ENCODE measurements at places on chromosomes 4 and X.

GRCh38 chrX:126394681-126395080 is 157.9 kb downstream of the DCAF12L1 start:
- DNase-seq: no peak

- DNase-seq: peak; percentile 6
Observed at GRCh38 chrX:57453901-57454300, 137.9 kb upstream of the ZXDB start.

DNA sequence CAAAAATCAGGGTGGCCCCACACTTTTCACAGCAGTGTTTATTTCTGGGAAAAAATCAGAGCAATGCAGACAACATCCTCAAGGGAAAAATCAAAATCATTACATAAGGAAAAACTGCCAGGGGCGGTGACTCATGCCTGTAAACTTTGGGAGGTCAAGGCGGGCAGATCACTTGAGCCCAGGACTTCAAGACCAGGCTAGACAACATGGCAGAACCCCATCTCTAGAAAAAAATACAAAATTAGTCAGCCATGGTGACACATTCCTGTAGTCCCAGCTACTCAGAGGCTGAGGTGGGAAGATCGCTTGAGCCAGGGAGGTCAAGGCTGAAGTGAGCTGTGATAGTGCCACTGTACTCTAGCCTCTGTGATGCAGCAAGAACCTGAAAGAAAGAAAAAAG is 102.8 kb downstream of the NAF1 start:
- DNase-seq: no peak

- no peak for DNase-seq
Observed at GRCh38 chrX:154417157-154417556, 5.8 kb downstream of the TAFAZZIN start.

GRCh38 chr4:100989401-100989800 is 357.9 kb downstream of the PPP3CA start:
- no peak for DNase-seq

- peak; percentile 46 for DNase-seq
Observed at GRCh38 chr4:148445071-148445859, 3.1 kb upstream of the NR3C2 start.

DNA sequence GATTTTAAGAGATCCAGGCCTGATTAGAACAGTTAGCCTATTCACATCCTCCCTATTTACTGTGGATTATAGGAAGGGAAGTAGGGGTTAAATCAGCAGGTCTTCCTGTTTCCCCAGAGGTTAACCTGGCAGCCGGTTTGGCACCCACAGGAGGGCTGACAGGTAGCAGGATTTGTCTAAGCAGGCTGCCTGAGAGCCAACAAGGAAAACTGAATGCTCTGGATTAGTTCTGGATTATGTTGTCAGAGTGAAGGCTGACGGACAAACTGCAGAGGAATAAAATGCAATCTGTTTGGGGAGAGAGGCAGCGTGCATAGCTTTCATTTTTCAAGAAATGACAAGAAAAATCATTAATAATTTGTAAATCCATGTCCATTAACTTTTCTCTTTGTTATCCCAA is 397.1 kb upstream of the FAM241A start:
- no peak for DNase-seq

GRCh38 chrX:15761564-15762191 is 23.6 kb downstream of the CA5B start:
- peak; percentile 15 for DNase-seq

- no peak for DNase-seq
Observed at GRCh38 chr4:127759228-127759820, 22.8 kb upstream of the HSPA4L start.

DNA sequence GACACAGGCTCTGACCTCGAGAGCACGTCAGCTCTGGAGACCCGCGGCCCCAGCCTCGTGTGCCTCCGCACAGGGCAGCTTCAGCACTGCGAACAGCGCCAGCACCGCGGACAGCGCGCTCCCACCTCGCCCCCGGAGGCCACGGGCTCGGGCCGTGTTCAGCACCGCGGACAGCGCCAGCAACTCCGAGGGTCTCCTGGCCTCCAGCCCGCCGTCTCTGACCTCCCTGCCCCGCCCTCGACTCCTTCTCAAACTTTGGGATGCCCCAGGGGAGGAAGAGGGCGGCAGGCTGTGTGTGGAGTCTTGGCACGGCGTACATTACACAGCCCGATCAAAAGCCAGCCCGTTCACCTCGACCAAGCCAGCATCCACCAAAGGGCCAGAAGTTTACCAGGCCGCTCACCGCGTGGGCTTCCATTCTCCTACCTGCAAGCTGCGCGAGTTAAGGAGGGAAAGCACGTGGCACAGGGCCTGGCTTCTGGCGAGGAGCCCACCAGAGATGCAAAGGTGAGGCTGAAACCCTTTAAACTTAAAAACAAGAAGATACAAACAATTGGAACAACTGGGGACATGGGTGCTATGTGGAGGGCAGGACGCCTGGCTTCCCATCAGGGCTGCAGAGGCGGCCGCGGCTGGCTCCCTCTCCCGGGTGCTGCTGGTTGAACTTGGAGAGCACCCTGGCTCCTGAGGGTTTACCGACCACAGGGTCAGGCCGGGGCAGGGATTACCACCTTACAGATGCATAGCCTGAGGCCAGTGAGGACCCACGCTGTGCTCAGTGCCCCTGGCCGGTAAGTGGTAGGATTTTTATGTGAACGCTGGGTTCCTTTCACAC is 4.5 kb upstream of the NKX1-1 start:
- DNase-seq: peak; percentile 34

GRCh38 chrX:150769408-150769807 is 76.2 kb downstream of the MTMR1 start:
- no peak for DNase-seq

DNA sequence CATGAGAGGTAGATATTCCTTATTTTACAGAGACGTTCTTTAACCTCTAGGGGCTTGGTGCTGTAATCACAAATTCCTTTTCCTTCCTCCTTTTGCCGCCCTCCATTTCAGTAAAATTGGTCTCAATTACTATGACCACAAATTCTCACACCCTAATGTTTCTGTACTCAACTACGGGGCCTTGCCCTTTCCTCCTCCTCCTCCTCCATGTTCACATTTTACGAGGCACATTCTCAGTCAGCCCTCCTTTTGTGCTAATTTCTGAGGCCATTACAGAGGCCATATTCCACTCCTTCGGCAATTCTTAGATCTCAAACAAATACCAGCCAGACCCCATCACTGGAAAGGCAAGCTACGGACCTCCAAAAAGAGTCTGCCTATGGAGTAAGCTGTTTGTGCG is 92.1 kb downstream of the SH3KBP1 start:
- DNase-seq: no peak

DNA sequence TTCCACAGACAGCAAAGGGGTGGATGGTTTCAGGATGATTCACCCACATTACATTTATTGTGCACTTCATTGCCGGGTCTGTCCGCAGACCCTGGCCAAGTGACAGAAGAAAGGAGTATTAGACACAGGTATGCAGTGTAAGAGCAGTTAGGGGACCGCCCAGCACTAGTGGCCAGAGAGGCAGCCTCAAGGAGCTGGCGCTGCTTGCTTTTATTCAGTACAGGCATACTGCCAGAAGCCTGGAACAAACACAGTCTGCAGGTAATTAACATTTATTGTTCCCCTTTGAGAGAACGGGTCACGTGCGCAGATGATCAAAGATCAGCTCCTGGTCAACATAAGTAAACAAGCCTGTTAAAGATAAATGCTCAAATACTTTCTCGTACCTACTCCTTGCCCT is 1639.0 kb upstream of the IGFBP7 start:
- no peak for DNase-seq

DNA sequence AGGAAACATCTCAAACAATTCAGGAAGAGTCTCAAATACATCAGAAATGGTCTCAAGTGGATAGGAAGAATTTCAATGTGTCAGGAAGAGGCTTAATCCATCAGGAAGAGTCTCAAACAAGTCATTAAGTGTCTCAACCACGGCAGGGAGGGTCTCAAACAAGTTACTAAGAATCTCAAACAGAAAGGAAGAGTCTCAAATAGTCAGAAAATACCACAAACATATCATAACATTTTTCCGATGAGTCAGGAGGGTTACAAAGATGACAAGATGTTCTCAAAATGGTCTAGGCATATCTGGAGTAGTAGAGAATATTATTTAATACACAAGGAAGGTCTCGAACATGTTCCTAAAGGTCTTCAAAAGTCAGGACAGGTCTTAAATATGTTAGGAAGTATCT is 109.3 kb upstream of the USP9X start:
- DNase-seq: no peak

GRCh38 chr4:167784826-167785225 is 307.5 kb upstream of the ANXA10 start:
- no peak for DNase-seq

DNA sequence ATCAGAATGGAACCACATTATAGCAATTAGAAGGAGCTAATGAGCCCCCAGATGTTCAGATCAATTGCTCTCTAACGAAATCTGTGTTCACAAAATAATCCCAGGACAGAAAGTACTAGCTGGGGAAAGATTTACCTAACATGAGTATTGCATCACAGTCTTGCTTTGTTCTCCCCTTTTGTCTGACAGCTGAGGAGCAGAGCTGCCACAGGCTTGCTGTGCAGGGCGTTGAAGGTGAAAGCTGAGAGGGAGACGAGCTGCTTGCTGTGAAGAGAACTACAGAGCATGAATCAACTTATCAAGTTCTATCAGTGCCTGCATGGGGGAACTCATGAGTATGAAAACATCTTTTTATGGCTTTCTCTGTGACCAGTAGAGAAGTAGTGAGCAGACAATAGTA is 441.2 kb downstream of the CENPC start:
- DNase-seq: no peak

DNA sequence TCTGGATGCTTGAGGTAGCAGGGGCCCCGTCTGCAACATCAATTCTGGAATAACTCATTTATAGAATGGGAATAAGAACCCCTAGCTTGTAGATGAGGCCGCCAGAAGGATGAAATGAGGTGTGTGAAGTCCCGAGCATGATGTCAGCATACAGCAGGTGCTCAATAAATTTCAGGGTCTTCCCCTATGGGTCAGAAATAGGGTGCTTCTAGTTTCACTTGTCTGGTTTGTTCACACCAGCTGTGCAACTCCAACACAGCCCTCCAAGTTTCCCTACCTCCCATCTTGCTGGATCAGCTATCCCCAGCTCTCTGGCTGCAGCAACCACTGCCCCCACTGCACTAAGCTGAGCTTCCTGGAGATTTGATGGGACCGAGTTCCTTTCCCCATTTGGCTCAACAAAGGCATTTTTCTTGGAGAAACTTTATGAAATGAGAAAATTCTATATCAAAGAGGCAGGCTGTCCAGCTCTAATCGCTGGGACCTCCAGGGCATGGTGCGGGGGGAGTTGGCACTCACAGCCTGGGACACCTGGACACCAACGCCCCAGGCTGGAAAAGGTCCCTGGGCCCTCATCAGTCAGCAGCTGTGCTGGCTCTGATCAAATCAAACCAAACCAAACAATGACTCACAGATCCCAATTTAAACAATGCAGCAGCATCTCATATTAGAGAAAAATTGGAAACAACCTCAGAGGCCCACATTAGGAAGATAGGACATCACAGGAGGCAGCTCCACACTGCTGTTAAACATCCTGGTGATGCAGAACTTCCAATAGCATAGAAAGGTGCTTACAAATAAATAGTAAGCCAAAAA is 13.3 kb downstream of the SLC2A9 start:
- DNase-seq: no peak

- DNase-seq: peak; percentile 1
Observed at GRCh38 chr4:141121768-141122454, 11.4 kb downstream of the RNF150 start.

DNA sequence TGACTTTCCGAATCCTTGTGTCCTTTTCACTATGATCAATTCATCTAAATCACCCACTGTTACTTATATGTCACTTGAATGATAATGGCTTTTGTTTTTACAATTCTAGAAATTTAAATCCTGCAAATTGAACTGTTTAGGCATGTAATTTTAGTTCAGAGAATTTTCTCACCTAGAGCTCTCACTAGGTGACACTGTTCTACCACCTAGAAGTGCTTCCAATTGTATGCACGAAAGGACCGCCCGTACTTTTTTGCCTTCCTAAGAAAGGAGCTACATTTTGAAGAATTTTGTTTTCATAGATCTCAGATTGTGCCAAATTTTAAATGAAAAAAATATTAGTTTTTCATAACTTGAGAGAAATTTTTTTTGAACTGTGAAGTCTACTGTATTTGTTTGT is 481.6 kb upstream of the FSTL5 start:
- no peak for DNase-seq

DNA sequence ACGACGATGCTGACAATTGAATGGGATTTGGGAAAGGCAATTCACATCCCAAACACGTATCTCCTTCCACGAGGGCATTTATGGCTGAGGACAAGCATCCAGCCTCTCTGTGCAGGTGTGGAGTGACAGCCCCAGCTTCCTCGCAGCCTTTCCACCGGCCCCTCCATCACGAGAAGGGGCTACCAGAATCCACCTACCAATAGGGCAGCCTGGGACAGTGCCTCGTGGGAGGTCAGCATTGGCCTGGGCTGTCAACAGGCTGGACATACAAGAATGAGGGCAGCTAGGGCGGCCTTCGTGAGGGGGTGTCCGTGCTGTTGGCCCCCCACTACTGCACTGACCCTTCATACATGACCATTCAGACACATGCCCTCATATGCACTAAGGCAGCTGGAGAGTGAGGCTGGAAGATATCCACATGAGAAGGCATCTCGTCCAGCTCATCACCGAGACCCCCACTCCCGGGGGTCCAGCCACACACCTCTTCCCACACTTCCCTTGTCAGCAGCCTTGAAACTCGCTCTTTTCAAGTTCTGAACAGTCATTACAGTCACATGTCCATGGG is 81.0 kb upstream of the ADRA2C start:
- no peak for DNase-seq

- no peak for DNase-seq
Observed at GRCh38 chr4:171719691-171720090, 93.5 kb upstream of the GALNTL6 start.

- no peak for DNase-seq
Observed at GRCh38 chr4:1285151-1285789, 4.4 kb upstream of the MAEA start.

GRCh38 chr4:151781026-151781425 is 20.2 kb upstream of the GATB start:
- no peak for DNase-seq

DNA sequence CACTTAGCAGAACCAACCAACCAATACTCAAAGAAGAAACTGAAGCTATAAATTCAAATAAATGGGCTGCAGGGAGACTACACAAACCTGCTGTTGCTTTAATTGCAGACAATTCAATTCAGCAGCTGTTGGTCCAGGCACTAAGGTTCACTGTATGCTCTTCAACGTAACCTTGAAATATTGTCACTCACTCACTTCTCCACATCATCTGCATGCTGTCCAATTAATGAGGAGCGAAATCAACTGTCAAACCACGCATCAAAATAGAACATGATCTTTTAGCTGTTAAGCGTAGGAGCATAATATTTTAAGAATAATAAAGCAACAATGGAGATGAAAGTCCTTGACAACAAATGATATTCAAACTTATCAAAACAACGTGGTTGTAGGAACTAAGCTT is 17.0 kb downstream of the ENOX2 start:
- no peak for DNase-seq

GRCh38 chr4:70914000-70914399 is 11.8 kb downstream of the MOB1B start:
- DNase-seq: no peak

Data from stimulated activated CD4-positive, alpha-beta T cell treated with anti-CD3 and anti-CD28 coated beads, Interleukin-1b, Interleukin-23, amount 100 ng/mL, for 48 hours (primary cell).